ENCODE measurements at places on chromosomes 6 and 20. TPM values are rescaled to one million over a fixed set of nuclear protein-coding genes. Genes with fewer than 3 reads are reported as not detected.
A peak's percentile ranks its signal among the peaks of the same experiment; 100 is the strongest.

GRCh38 chr6:85078058-85078457 is 313.7 kb upstream of the TBX18 start:
- DNase-seq: no peak
- H3K27me3 ChIP-seq: no peaks in the 10 kb centered on the region
- no peak overlapping the region for H3K27ac ChIP-seq
- H3K36me3 ChIP-seq: no peaks in the 10 kb centered on the region
- no peaks in the 10 kb centered on the region for H3K4me1 ChIP-seq
- no peak overlapping the region for H3K4me3 ChIP-seq

DNA sequence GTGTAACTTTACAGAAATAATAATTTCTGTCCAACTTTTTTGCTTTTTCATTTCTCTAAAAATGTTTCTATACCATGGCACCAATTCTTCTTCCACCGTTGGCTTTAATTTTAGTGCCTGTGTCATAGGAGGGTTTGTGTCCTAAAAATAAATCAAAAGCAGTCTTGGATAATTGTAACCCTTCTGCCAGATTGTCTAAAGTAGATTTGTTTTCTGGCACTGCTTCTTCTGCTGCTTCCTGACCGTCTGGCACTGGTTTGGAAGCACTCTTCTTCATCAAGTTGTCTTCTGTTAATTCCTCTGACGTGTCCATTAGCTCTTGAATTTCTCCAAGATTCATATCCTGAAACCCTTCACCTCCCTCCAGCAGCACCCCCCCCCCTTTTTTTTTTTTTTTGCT is 33.1 kb downstream of the SCAF8 start:
- H3K4me3 ChIP-seq: no peak overlapping the region
- peaks cover 27% of the 10 kb centered on the region for H3K36me3 ChIP-seq
- peaks cover 75% of the 10 kb centered on the region for H3K4me1 ChIP-seq
- peak overlapping the region; percentile 39 for H3K27ac ChIP-seq
- no peak for DNase-seq

DNA sequence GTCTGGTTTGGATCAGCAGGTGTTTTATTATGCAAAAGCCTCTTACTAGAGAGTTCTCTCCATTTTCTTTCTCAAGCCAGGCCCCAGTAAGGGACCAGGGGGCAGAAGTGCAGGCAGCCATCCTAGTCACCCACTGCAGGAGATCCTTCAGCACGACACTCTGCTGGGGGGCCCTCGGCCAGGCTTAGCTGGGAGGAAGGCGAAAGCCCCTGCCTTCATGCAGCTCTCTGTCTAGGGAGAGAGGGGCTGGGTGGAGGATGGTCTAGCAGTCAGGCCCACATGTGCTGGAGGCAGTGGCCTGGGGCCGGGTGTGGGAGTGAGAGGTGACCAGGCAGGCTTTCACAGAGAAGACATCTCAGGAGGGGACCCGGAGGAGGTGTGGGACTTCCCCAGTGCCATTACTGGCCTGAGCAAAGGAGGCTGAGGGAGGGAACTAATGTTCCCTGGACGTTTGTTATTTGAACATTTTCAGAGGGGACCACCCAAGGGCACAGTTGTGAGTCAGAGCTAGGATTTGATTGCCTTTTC is 33.5 kb upstream of the VSTM2L start:
- no peaks in the 10 kb centered on the region for H3K27me3 ChIP-seq
- H3K27ac ChIP-seq: no peak overlapping the region
- H3K36me3 ChIP-seq: peaks cover 19% of the 10 kb centered on the region
- no peak for DNase-seq

GRCh38 chr6:81933608-81934051 is 181.1 kb upstream of the TENT5A start:
- no peaks in the 10 kb centered on the region for H3K27me3 ChIP-seq
- H3K4me3 ChIP-seq: no peak overlapping the region
- H3K27ac ChIP-seq: no peak overlapping the region
- H3K36me3 ChIP-seq: no peaks in the 10 kb centered on the region

DNA sequence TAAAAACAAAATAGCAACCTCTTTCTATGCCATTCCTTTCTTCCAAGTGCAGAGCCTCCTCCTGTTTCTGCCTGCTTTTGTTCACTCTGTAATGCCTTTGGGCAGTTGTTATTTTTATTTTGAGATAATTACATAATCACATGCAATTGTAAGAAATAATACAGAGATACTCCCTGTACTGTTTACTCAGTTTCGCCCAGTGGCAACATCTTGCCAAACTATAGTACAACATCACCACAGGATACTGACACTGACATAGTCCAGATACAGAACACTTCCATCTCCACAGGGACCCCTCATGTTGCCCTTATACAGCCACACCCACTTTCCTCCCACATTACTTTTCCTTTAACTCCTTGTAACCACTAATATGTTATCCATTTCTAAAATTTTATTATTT is 59.7 kb downstream of the BANF2 start:
- H3K27me3 ChIP-seq: peaks cover 3% of the 10 kb centered on the region
- no peak overlapping the region for H3K4me3 ChIP-seq
- no peaks in the 10 kb centered on the region for H3K4me1 ChIP-seq
- DNase-seq: no peak
- H3K27ac ChIP-seq: no peak overlapping the region

- no peak for DNase-seq
- no peaks in the 10 kb centered on the region for H3K4me1 ChIP-seq
- no peaks in the 10 kb centered on the region for H3K36me3 ChIP-seq
- peaks cover 15% of the 10 kb centered on the region for H3K27me3 ChIP-seq
Measured at GRCh38 chr6:160882006-160882405, 109.6 kb upstream of the MAP3K4 start.

- peaks cover 32% of the 10 kb centered on the region for H3K4me1 ChIP-seq
- H3K27ac ChIP-seq: peak overlapping the region; percentile 89
- peak; percentile 90 for DNase-seq
- peak overlapping the region; percentile 75 for H3K4me3 ChIP-seq
- no peaks in the 10 kb centered on the region for H3K27me3 ChIP-seq
- H3K36me3 ChIP-seq: peaks cover 19% of the 10 kb centered on the region
Measured at GRCh38 chr20:34709044-34709830, 5.1 kb downstream of the TP53INP2 start.

- H3K36me3 ChIP-seq: no peaks in the 10 kb centered on the region
- no peak overlapping the region for H3K4me3 ChIP-seq
- H3K4me1 ChIP-seq: no peaks in the 10 kb centered on the region
- no peak for DNase-seq
- no peaks in the 10 kb centered on the region for H3K27me3 ChIP-seq
Measured at GRCh38 chr6:74768120-74768519, 437.7 kb downstream of the COL12A1 start.

- H3K36me3 ChIP-seq: no peaks in the 10 kb centered on the region
- DNase-seq: no peak
- no peaks in the 10 kb centered on the region for H3K27me3 ChIP-seq
Measured at GRCh38 chr6:141728330-141728729, 404.4 kb upstream of the GJE1 start.

GRCh38 chr20:46255440-46256104 is 52.7 kb downstream of the CDH22 start:
- DNase-seq: no peak
- H3K27me3 ChIP-seq: peaks cover 29% of the 10 kb centered on the region
- H3K36me3 ChIP-seq: no peaks in the 10 kb centered on the region
- H3K4me1 ChIP-seq: no peaks in the 10 kb centered on the region
- no peak overlapping the region for H3K27ac ChIP-seq
- no peak overlapping the region for H3K4me3 ChIP-seq

- peaks cover 12% of the 10 kb centered on the region for H3K4me1 ChIP-seq
- no peak overlapping the region for H3K27ac ChIP-seq
Measured at GRCh38 chr6:116385921-116386320, 15.2 kb downstream of the DSE start.

- no peak for DNase-seq
- no peak overlapping the region for H3K4me3 ChIP-seq
- H3K27me3 ChIP-seq: peaks cover 5% of the 10 kb centered on the region
- H3K4me1 ChIP-seq: no peaks in the 10 kb centered on the region
- no peaks in the 10 kb centered on the region for H3K36me3 ChIP-seq
- no peak overlapping the region for H3K27ac ChIP-seq
Measured at GRCh38 chr6:139888681-139889122, 514.3 kb upstream of the CITED2 start.

DNA sequence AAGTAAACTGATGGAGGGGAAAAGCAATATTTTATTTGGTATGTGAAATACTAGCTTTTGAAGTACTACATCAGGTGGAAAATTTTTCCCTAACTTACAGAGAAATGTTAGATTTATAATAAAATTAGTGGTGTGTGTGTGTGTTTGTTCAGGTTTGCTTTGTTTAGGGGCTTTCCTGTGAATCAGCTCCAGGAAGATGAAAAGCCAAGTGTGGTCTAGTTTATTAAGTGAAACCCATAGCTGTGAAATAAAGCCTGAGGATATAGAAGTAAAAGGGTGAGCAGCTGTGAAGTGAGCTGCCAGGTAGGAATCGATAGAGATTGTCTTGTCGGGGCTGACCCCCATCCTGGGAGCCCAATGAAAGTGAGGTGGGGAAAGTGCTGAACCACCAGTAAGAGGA is 347.6 kb upstream of the IMPG1 start:
- DNase-seq: no peak
- H3K27me3 ChIP-seq: no peaks in the 10 kb centered on the region
- no peaks in the 10 kb centered on the region for H3K4me1 ChIP-seq
- no peaks in the 10 kb centered on the region for H3K36me3 ChIP-seq

DNA sequence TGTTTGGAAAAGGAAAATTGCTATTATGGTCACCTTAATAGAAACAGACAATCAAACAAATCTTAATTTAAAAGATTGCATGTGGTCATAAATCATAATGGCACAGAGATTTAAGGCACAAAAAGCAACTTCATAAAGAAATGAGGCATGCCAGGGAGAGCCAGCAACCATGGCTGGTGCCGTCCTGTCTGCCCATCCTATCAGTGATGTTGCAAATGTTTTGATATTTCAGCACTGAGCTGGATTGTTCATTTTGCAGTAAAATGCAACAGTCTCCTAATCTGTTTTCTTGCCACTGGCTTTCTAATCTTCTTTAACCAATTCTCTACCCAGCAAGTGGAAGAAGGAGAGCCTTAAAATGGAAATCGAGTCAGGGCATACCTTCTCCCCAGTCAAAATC is 249.8 kb downstream of the SAMD5 start:
- H3K4me1 ChIP-seq: no peaks in the 10 kb centered on the region
- H3K4me3 ChIP-seq: no peak overlapping the region
- no peaks in the 10 kb centered on the region for H3K27me3 ChIP-seq
- no peaks in the 10 kb centered on the region for H3K36me3 ChIP-seq
- no peak for DNase-seq

GRCh38 chr6:24795106-24795505 is 3.6 kb downstream of the ARMH2 start:
- no peaks in the 10 kb centered on the region for H3K36me3 ChIP-seq
- H3K27ac ChIP-seq: no peak overlapping the region
- DNase-seq: no peak
- no peak overlapping the region for H3K4me3 ChIP-seq
- H3K4me1 ChIP-seq: peaks cover 30% of the 10 kb centered on the region
- no peaks in the 10 kb centered on the region for H3K27me3 ChIP-seq

DNA sequence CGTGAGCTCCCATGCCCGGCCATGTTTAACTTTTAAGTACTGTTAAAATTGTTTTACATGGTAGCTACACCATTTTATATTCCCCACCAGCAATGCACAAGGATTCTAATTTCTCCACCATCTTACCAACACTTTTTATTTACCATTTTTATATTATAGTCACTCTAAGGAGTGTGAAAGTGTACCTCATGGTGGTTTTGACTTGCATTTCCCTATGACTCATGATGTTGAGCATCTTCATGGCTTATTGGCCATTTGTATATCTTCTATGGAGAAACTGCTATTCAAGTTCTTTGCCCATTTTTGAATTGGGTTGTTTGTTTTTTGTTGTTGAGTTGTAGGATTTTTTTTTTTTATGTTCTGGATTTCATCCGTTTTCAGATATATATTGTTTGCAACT is 15.6 kb upstream of the BPHL start:
- DNase-seq: no peak
- H3K4me3 ChIP-seq: no peak overlapping the region
- peaks cover 21% of the 10 kb centered on the region for H3K36me3 ChIP-seq
- peaks cover 14% of the 10 kb centered on the region for H3K4me1 ChIP-seq
- H3K27me3 ChIP-seq: no peaks in the 10 kb centered on the region

GRCh38 chr6:119348748-119349360 is 707 bp downstream of the MAN1A1 start:
- H3K27me3 ChIP-seq: no peaks in the 10 kb centered on the region
- H3K36me3 ChIP-seq: peaks cover 23% of the 10 kb centered on the region
- peaks cover 52% of the 10 kb centered on the region for H3K4me1 ChIP-seq
- H3K27ac ChIP-seq: peak overlapping the region; percentile 91

DNA sequence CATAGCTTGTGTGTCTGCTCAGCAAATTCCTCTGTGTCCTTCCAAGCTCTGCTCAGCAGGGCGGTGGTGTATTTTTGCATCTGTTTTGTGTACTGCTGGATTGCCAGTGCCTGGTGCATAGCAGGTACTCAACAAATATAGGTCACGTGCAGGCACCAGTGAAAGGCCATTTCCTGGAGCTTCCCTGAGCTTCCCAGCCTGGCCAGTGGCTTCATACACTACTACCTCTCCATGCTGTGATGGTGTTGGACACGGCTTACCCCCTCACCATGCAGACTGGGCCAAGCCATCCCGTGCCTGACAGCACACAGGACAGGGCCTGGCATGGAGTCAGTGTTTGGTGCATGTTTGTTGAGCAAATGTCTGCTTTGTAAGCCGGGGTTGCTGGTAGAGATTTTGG is 7.7 kb upstream of the PHACTR3 start:
- H3K4me3 ChIP-seq: no peak overlapping the region
- no peaks in the 10 kb centered on the region for H3K4me1 ChIP-seq
- no peaks in the 10 kb centered on the region for H3K36me3 ChIP-seq
- H3K27me3 ChIP-seq: peaks cover 9% of the 10 kb centered on the region
- no peak for DNase-seq
- H3K27ac ChIP-seq: no peak overlapping the region

DNA sequence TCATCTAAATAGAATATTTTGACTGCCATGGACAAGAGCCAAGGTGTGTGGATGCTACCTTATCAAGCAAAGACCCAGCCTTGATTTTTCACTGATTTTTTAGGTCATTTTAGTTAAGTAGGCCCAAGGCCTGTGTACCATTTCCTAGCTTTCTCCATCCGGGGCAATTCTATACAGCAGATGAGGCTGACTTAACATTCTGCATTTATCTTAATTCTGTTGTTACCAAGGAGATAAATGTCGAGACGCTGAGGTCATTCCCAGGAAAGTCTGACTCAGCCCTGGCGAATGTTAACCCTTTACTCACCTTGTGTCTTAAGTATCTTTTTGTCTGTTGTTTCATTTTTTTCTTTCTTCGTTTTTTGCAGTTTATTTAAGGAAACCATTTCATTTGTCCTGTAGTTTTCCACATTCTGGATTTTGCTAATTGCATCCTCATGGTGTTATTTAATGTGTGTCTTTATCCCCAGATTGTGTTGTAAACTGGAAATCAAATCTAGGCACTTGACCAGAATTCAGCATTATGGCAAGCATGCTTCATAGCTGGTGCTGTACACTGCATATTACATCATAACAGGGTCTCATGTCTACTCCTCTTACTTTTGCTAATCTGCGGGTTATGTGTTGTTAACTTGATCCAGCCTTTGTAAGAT is 277.0 kb downstream of the CDKAL1 start:
- no peak overlapping the region for H3K4me3 ChIP-seq
- no peak overlapping the region for H3K27ac ChIP-seq
- peaks cover 20% of the 10 kb centered on the region for H3K36me3 ChIP-seq
- peak; percentile 22 for DNase-seq
- H3K27me3 ChIP-seq: no peaks in the 10 kb centered on the region
- peaks cover 7% of the 10 kb centered on the region for H3K4me1 ChIP-seq

Gene HLA-DQB2
- total RNA-seq: not detected

Gene ZSWIM1
- total RNA-seq: 9.1 TPM

Gene OPRL1
- total RNA-seq: 0.61 TPM

Gene MCCD1
- not detected for total RNA-seq

Gene OTOR
- not detected for total RNA-seq

Gene EPPIN
- not detected for total RNA-seq

Gene OSTM1
- total RNA-seq: 7.5 TPM

Gene SYTL3
- total RNA-seq: 151 TPM

Gene SMOC2
- total RNA-seq: not detected

Gene RNF8
- 21.1 TPM for total RNA-seq

Gene HLA-DMB
- 3.5 TPM for total RNA-seq

Gene TP53TG5
- not detected for total RNA-seq

All from activated CD8-positive, alpha-beta T cell treated with anti-CD3 and anti-CD28 coated beads for 36 hours (primary cell).